Fibroblast of skin of right biceps (primary cell): ENCODE measurements at places on chromosomes 2 and 18.
A peak's percentile ranks its signal among the peaks of the same experiment; 100 is the strongest.

DNA sequence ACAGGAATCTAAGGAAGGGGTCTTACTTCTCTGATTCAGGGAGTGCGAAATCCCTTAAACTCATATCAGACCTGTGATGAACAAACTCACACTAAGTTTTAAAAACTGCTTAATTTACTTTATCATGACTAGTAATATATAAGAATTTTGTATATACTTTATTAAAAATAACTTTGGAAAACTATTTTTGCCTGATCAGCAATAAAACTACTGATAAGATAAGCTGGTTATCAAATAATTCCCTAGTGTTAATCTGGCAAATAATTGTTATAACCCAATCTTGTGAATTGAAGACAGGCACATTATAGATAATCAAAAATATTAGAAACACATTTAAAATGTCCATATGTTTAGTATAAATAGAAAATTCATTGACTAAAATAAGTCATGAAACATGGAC, 23.7 kb upstream of the DSC3 start:
- DNase-seq = no peak

DNA sequence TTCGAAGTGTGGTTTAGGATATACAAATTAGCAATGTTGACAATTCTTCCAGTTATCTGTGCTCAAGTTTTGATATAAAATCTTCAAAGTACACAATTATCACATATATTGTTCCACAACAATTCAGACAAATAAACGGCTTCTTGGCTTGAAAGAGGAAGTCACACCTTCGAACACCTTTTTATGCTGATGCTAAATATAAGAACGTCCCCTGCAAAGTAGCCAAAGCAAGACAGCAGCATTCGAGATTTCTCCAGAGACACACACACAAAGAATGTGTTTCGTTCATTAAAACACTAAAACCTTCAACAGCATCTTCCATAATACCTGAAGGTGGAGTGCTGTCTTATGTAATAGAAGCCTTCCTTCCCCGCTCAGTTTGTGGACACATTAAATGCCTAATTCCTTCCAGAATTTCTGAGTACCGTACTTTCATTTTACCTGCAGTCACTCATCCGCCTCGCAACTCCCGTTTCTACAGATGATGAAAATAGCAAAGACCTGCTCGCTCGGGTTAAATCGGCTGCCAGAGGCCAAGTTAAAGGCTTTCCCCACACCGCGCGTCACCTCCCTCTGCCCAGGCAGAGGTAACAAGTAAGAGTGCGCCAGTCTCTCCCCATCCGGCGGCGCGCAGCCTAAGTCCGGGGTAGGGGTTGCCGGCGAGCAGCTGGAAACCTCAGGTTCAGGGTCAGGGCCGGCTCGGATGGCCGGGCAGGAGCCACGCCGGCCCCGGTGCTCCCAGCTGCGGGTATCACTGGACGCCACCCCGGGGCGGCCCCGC, 847 bp downstream of the SERPINE2 start:
- DNase-seq = peak; percentile 37

GRCh38 chr2:45945302-45945717, 293.8 kb downstream of the PRKCE start:
- no peak for DNase-seq

DNA sequence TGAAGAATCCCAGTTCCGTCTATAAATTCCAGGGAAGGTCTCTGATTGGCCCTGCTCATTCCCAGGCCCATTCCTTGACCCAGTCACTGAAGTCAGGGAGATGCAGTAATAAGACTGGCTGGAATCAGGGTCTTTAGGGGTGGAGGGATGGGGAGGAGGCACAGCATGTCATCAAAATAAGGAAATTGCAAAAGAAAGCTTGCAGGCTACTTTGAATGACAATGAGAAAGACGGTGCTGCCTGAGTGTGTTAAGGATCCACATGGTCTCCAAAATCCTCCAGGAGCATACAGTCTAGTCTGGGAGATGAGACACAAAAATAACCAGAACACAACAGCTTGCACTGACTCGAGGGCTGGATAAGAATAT, 2.0 kb upstream of the DES start:
- no peak for DNase-seq

DNA sequence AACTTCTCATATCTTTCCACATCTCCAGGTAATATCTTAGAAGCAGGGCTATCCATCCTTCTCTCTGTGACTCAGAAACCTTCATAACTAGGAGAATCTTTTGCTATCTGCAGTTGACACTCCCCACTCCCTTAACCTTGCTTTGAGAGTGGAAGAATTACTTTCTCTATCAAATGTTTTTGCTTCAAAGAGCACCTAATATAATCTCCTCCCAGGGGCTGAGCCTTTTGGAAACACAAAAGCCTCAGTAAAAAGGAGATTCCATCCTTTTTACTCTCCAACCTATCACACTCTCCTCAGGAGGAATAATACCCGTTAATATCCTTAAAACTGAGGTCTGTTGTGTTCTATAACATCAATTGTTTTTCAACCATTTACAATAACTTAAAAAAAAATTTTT, 94.9 kb upstream of the DNAJC10 start:
- no peak for DNase-seq

- DNase-seq = peak; percentile 93
These were observed 29.4 kb upstream of the WDR75 start for GRCh38 chr2:189411860-189412259.

DNA sequence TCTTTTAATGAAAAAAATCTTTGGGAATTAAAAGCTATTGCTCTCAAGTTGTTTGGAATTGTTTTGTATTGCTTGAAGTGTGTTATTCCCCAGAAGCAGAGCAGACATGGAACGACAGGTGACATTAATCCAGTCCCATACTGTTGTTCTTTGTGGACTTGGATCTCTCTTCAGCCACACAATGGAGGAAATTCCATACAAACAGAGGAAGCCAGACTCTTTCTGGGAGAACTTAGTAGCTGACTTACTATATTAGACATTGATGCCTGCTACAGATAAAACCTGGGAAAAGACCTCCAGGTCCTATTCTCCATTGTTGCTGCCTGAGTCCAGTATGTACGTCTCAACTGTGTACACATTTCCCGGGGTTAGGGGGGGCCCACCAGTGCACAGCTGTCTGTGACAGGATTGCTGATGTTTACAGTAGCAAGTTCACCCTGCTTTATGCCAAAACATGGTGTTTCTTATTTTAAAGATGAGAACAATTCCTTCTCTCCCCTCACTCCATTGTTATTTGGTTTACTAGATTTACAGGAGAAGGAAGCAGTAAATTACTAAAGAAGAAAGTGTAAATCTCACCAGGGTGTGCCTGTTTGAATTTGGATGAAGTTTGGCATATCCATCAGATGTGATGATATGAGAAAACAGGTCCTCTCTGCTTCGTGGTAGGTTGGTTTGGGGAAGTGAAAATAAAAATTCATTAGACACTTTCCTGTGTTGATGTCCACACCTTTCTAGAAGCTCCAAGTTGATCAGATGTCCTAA, 142.4 kb upstream of the RBBP8 start:
- no peak for DNase-seq

GRCh38 chr2:152034257-152034801, 64.5 kb downstream of the CACNB4 start:
- no peak for DNase-seq

GRCh38 chr2:102578376-102578775, 41.0 kb upstream of the SLC9A2 start:
- no peak for DNase-seq

GRCh38 chr2:24490181-24490689, 819 bp upstream of the NCOA1 start:
- DNase-seq = peak; percentile 56

DNA sequence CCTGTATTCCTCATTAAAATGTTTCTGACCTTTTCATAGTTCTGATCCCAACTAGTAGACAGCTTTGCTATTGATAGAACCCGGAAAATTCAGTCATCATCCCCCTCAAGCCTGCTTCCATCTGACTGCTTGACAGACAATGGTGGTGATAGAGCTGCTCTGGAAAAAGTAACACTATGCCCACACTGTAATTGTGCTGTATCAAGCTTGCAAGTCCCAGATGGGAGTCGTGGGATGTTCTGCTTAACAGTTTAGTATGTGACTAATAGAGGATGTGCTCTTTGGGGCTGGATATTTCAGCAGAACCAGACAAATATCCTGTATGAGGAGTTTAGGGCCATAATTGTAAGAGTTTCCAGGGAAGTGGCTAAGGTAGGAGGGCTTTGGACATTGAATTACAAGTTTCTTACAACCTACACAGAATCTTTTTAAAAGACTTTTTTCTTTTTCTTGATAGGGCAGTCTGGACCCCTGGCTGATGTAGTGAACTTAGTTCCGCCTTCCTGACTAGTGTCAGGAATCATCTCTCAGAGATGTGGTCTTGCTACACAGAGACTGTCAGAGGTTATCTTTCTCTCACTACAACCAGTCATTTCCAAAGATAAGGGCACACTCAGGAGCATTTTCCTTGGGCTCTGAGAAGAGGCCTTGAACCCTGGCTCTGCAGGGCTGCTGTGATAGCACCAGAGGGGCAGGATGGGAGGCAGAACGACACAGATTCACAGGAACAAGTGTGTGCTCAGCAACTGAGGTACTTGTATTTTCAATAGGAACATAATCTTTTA, 158.0 kb upstream of the RBMS1 start:
- peak; percentile 52 for DNase-seq

DNA sequence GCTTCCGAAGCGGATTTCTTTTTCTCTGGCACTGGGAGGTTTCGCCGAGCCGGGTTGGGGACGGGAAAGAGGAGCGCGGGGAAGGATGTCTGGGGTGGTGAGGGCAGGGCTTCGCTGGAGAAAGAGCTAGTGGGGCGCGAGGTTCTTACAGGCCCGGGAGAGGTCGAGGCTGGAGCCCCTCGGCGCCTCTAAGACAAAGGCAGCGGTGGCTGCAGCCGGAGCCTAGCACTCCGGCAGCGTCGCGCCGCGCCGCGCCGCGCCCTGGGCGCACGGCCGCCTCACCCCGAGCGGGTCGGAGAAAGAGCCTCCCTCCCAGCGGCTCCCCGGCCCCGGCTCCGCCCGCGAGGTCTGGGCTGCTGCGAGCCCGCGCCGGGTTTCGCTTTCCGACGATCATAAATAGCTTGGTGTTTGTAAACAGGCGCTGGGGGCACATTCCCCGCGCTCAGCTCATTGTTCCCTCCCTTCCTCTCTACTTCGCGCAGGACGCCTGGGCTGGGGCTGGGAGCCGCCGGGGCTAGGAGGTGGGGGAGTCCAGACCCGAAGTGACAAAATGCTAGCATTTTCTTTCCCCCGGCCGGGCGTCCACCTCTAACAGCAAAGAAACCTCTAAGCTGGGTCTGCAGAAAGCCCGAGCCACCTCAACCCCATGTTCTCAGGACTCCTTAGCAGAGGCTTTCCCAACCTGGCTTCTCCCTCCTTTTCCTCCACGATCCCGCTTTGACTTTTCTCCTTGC, 813 bp upstream of the MEIS1 start:
- peak; percentile 77 for DNase-seq

DNA sequence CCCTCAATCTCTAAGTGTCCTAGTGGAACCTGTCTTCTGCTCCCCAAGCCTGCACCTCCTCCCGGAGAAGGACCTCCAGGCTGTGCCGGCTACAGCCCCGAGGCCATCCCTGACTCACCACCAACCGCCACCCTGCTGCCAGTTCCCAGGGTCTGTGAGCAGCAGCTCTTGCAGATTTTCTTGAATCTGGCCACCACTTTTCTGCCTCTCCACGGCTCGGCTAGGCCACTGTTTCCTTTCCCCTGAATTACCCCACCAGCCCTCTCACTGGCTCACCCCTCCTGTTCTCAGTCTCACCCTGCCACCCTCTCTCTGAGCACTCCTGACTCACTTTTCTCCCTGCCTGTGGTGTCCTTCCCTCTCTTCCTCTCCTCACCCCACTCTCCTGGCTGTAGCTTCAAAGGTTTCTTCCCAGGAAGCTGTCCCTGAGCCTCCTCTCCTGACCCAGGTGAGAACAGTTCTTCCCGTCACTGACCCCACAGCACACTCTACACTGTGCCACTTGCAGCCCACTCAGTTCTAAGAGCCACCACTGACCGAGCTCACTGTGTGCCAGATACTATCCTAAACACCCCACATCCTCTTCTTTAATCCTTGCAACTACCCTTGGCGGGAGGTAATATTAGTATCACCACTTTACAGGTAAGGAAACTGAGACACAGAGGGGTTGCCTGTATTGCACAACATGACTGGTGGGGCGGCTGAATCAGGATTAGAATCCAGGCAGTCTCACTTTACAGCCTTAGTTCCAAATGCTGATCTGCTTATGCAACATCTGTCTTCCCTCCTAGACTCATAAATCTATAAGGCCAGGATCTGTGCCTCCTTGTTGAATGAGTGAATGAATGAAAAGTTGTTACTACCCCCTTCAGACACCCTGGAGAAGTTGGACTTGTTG, 111.6 kb downstream of the SMAD7 start:
- DNase-seq = peak; percentile 80

- no peak for DNase-seq
These were observed 4.5 kb upstream of the FHL2 start for GRCh38 chr2:105403241-105403782.

DNA sequence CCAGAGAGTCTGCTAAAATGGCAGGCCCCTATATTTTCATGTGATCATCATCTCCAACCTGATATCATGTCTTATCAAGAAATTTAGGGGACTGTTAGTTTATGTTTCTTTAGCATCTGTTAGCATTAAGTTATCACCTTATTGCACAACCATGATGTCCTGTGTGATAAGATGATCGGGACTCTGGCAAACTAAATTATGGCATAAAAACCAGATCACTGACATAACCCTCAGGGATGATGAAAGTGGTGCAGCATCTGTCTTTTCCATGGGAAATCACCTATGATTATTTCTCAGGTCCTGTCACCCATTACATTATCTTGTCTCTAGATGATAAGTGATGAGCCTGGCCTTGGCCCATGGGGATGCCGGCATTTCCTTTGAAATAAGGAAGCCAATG, 458.6 kb upstream of the DCC start:
- no peak for DNase-seq

- DNase-seq = no peak
These were observed 22.4 kb upstream of the NAGK start for GRCh38 chr2:71045865-71046548.

DNA sequence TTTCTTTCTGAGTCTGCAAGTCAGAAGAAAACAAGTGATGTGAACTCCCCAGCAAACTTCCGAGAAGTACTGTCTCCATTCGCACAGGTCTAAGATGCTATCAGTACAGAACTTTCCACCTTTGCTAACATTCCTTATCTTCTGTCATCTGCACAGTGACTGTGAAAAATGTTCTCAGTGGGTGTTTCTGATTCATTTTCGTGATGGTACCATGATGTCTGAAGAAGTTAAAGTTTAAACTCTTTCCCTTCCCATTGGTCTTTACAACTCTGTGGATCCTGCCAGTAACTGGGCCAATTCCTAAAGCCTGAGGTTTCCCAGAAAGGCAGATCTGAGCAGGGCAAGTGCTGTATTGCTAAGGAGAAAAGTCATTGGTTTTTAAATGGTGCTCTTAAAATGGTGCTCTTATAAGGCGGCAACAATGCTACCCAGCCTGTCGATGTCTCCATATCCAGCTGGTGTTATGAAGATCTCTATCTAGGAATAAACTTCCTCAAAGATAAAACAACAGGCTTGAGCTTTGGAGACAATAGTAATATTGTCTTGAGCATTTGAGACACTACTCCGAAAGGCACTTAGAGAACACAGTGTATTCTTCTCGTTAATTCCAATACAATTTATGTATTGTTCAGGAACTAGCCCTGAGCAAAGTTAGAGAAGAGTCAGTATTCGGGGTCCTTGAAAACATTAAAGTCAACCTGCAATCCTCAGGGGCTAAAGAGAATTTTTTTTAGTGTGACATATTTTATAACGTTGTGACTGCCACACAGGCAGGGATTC, 232.3 kb downstream of the OSR1 start:
- DNase-seq = no peak
